ENCODE measurements at places on chromosomes 3 and 15.

- no peak for DNase-seq
These were observed 59.8 kb downstream of the CAPN7 start for GRCh38 chr3:15265655-15266509.

DNA sequence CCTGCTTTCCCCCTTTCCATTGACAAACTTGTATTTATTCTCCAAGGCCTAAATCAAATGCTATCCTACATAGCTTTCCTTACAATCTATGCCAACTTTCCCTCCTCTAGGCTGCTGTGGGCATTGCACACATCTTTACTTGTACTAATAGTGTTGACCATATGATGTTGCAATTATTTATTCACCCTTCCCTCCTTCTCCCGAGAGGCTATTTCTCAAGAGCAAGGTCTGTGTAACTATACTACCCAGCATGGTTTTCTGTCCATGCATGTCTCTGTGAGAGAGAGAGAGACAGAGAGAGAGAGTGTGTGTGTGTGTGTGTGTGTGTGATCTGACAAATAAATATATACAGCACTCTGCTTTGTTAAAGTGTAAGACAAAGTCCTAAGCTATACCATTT is 63.8 kb downstream of the GTPBP8 start:
- no peak for DNase-seq

DNA sequence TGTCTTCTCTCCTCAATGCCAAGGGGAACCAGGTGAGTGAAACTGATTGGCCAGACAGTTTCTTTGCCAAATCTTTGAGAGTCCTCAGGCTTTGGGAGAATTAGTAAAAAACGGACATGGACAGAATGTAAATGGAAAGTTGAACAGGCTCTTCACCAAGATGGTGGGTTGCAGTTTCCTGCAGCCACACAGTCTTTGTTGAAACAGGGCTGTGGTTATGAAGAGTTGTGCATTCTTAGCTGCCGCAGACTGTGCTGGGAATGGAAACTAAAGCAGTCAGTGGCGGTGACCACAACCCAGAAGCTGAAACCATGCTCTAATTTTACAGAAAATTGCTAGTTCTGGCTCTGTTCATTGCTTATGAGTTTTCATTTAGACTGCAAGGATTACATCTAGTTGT is 42.1 kb upstream of the TASOR start:
- DNase-seq = peak; percentile 29

- DNase-seq = no peak
These were observed 190.7 kb upstream of the NDN start for GRCh38 chr15:23877502-23878412.

GRCh38 chr3:98705694-98706093 is 57.4 kb upstream of the ST3GAL6 start:
- DNase-seq = no peak

DNA sequence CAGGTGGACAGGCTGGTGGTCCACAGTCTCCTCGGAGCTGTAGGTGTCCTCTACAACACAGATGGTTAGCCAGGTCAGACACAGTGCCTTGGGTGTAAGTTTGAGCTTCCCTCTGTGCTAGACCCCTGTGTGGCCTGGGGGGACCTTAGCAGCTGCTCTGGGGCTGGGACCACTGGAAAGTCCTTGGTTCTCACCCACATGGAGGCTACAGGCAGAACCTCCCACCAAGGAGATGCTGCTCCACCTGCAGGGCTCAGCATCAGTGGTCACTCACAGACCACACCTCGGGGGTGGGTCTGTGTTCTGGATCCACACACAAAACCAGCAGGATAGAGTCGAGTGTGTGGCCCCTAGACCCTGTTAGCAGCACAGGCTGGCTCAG is 8.4 kb downstream of the RASL12 start:
- DNase-seq = no peak

DNA sequence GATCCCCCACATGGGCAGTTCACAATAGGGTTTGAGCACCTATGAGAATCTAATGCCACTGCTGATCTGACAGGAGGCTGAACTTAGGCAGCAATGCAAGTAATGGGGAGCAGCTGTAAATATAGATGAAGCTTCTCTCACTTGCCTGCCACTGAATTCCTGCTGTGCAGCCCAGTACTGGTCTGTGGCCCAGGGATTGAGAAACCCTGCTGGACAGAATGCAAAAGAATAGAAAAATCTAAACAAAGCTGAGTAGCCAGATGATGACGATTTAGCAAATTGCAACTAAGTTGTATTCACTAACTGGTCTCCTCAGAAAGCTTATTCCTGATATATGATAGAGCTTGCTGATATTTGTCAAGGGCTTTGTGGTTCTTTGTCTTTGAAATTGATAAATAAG is 34.3 kb upstream of the APH1B start:
- no peak for DNase-seq

DNA sequence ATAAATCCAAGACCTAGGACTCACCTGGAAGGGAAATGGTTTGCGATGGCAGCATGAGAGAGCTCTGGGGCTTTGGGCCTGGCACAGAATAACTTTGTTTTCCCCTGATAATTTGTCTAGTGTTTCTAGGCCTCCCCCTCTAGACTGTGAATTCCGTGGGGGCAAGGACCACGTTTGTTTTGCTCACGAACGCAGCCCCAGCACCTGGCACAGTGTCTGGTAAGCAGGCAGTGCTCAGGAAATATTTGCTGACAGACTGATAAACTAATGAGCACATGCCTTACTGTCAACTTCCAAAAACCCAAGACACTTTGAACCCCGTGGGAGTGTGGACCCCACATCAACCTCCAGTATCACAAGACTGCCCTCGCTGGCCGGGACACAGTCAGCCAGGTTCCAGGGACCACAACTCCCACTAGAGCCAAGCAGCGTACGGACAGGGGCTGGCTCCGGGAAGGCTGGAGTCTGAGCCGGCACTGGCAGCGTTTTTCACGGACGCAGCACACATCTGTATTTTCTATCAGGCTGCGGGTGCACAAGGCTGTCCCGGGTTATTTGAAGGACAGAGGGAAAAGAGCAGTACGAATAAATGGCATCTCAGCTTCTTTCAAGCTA is 146.5 kb downstream of the XXYLT1 start:
- DNase-seq = no peak

DNA sequence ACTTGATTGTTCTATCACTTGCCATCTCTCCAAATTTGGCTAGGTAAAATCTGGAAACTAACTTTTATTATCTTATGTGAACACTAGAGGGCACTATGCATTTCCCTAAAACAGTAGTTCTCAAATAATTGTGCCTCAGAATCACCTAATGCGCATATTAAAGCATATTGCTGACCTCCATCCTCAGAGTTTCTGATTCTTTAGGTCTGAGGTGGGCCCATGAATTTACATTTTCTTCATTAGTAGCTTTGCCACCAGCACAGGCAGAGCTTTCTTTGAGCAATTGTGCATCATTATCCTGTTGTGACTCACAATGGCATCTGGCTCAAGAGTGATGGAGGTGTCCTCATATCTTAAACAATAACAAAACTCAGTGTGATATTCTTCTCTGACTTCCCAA is 17.5 kb upstream of the BCHE start:
- DNase-seq = no peak

All from stimulated activated CD8-positive, alpha-beta memory T cell treated with anti-CD3 and anti-CD28 coated beads, Interleukin-7, amount 100 ng/mL, for 1 hour (primary cell).